ENCODE measurements at places on chromosomes 7 and 10.

DNA sequence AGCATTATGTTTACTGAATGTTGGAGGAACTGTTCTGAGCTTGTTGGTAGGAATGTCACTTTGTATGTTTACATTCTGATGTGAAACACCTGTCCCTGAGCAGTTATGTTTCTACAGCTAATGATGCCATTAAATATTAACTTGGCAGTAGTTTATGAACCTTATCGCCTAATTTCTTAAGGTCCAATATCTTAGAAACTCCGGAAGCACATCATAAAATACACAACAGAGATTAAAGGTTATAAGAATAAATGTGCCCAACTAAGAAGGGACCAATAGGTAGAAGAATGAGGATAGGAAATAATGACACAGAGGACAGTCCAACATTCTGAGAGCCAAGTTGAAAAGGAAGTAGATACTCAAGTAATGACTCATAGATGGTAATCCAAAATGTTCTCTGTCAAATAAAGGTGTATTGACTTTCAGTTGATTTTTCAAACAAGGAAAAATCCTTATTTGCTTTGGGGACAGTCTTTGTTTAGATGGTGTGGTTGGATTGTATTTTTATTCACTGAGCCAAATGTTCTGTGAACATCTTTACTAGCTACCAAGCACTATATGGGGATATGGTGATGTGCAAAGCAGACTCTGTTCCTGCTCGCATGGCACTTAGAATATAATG is 31.9 kb downstream of the LCOR start:
- DNase-seq: no peak

DNA sequence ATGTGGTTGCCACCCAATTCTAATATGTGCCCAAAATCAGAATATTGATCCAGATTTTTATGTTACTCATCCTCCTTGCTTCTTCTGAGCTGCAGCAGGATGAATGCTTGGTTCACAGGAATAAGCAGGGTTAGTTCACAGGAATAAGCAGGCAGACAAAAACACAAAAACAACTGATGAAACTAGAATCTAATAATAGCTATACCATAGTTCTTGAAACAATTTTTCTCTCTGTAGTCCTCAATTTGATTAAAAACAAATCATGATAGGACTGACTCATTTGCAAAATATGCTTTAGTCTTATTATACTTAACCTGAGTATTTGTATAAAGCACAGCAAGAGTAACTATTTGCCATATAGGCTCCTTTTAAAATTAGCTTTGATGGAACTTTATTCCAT is 24.4 kb upstream of the ARHGAP12 start:
- no peak for DNase-seq

- no peak for DNase-seq
These were observed 21.4 kb upstream of the CPVL start for GRCh38 chr7:29167721-29168120.

DNA sequence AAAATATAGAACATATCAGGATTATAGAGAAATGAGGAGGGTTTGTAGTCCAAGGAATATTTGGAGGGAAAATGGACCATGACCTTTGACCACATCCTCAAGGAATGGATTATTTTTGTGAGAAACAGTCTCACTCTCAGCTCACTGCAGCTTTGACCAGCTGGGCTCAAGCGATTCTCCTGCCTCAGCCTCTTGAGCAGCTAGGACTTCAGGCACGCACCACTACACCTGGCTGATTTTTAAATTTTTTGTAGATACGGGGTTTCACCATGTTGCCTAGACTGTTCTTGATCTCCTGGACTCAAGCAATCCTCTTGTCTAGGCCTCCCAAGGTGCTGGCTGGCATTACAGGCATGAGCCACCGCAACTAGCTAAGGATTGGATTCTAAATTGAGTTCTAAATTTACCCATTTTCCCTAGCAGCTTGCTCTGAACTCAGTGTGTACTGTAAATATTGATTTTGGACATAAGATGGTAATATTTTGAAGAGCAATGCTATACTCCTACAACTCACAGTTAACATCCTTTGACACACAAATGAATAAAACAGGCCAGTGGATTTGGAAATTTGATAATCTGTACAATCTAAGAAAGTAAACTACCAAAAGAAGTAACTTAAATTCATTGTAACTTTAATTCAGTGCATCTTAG is 73.8 kb downstream of the TET1 start:
- DNase-seq: no peak

GRCh38 chr10:850093-850492 is 81.4 kb downstream of the LARP4B start:
- DNase-seq: no peak

GRCh38 chr10:11715815-11716494 is 26.2 kb upstream of the ECHDC3 start:
- DNase-seq: no peak

- DNase-seq: peak; percentile 60
These were observed 19.5 kb downstream of the NRP1 start for GRCh38 chr10:33314811-33315561.

GRCh38 chr10:71725998-71726579 is 6.5 kb upstream of the C10orf105 start:
- no peak for DNase-seq

GRCh38 chr7:93992421-93993110 is 11.6 kb downstream of the BET1 start:
- DNase-seq: no peak

- DNase-seq: no peak
These were observed 339.1 kb downstream of the SEMA3D start for GRCh38 chr7:84847790-84848189.

DNA sequence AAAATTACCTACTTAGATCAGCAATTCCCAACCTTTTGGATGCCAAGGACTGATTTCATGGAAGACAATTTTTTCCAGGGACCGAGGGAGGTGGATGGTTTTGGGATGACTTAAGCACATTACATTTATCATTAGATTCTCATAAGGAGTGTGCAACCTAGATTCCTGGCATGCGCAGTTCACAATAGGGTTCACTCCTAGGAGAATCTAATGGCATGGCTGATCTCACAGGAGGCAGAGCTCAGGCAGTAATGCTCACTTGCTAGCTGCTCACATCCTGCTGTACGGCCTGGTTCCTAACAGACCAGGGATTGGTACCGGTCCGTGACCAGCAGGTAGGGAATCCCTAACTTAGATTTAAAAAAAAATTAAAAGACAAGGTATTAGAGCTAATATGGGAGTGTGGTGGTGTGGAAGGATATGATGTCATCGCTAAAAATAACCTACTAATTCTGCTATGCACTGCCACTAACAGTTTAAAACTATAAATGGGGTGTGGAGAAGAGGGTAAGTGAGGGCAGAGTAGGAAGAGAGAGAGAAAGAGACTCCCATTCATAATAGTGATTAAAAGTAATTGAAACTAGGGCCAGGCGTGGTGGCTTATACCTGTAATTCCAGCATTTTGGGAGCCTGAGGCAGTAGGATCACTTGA is 282.7 kb downstream of the BAMBI start:
- DNase-seq: no peak

DNA sequence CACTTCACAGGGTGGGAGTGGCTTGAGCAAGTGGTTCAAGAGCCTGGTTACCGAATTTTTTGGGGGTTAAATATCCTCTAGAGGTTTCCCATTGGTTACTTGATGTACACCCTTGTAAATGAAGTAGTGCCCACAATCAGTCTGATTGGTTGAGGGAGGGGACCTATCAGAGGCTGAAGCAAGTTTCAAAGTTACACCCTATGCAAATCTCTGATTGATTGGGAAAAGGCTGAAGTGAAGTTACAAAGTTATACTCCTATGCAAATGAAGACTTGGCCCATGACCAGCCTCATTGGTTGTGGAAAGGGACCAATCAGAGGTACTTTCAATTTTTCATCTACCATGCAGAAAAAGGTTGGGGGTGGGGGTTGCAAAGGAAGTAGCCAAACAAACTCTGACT is 34.7 kb downstream of the UBE2D4 start:
- no peak for DNase-seq

DNA sequence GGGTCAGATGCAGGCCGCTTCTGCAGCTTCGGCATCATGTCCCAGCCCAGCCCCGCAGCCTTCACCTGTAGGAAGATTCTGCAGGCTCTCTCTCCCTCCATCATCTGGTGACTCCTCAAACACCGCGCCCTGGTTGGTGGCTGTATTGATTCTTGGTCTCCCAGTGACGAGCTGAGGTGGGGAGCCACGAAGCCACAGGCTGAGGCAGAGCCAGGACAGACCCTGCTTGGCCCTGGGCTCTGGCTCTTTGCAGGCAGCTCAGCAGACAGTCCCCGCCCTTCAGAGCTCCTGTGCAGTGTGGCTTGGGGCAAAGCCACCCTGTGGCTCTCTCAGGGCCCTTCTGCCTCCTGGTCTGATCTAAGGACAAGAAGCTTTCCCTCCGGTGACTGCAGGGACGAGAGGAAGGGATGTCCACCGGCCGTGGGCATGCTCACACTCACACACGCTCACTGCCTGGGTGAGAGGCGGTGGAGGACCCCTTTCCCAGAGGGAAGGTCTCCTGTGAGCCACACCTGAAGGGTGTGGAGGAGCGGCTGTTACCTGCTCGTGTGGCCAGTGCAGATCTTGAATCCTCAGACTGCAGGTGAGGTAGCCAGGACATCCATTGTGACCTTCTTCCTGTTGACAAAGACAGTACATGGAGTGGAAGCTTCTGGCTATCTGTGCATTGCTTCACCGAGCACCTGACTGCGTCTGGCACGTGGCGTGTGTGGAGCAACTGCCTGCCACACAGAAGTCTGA is 79.6 kb downstream of the INPP5A start:
- DNase-seq: no peak

GRCh38 chr10:54550016-54550415 is 251.0 kb downstream of the PCDH15 start:
- DNase-seq: no peak

- DNase-seq: no peak
These were observed 21.1 kb upstream of the CFAP46 start for GRCh38 chr10:132963430-132963960.

DNA sequence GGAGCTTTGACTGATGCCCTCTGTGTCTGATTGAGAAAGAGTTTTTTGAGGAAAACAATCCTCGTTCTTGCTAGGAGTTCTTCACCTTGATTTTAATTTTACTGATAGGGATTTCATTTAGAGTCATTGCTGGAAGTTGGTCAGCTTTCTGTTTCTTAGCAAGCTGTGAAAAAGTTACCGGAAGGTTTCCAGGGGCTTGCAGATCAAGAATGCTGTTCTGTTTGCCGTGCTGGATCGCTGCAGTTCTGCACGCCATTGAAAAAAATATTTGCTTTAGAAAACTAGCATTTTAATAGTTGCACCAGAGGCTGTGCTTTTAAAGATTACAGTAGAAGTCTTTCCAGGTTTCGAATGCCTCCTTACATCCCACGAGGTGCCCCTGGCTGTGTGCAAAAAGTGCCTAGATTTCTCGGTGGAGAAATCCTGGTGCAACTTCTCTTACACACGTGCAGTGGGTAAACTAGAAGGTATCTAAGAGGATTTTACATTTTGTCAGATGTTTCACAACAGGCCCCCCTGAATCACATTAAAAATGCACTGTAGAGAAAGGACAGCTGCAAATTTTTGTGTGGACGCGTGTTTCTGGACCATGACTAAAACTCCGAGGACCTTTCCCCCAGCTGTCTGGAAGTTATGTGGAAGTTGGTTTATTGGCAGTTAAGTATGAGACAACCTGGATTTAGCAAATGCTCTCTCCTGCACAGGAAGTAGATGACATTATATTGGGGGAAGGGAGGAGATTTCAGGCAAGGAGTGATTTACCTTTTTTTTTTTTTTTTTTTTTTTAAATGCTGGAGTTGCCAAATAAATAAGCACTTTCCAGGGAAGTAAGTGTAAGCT is 5.8 kb downstream of the TCF7L2 start:
- no peak for DNase-seq

- DNase-seq: no peak
These were observed 21.8 kb downstream of the SLIT1 start for GRCh38 chr10:97163781-97164501.

DNA sequence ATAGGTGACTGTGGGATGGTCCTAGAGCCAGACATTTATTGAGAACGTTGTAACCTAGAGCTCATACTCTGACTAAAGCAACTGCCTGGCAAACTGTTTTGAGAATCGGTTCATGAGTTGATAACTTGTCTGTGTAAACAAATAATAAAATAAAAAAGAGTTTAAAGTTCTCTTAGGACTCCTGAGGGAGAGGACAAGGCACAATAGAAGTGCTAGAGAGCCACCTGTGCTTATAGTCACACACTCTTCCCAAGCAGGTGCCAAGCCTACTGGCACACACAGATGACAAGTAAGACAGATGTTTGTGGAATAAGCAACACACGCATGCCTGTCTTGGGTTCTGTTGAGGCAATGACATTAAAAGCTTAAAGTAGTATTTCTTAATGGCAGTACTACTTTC is 7.9 kb downstream of the EDRF1 start:
- no peak for DNase-seq

- DNase-seq: no peak
These were observed 11.8 kb upstream of the DDIT4 start for GRCh38 chr10:72261784-72262404.

- peak; percentile 7 for DNase-seq
These were observed 985.1 kb upstream of the LRRN3 start for GRCh38 chr7:110105840-110106239.

- DNase-seq: no peak
These were observed 23.6 kb downstream of the SKIDA1 start for GRCh38 chr10:21501731-21502347.

DNA sequence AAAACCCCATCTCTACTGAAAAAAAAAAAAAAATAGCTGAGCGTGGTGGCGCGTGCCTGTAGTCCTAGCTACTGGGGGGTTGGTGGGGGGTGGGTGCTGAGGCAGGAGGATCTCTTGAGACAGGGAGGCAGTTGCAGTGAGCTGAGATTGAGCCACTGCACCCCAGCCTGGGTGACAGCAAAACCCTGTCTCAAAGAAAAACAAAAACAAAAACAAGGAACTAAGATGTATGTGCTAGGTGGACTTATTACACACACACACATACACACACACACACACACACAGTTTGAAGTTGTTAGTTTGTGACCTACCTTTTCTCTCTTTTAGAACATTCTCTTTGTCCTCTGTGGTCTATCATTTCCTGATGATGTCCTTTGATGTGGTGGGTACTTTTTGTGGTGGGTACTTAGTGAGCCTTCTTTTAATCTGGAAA is 53.5 kb downstream of the EXOC6 start:
- no peak for DNase-seq

DNA sequence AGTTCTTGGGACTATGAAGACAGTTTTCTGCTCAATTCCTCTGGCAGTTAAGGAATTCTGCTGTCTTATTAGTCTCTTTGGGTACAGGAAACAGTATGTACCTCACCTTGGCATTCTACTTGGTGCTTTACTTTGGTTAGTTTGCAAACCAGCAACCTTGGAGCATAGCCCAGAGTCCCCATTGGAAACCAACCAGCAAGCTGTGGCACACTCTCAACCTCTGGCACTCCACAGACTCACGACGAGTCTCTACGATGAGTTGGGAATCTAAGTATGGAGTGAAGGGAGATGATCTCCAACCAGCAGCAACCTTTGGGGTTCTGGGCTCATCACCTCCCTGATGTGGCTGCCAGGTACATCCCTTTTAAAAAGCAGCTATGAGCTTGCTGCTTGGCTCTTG is 43.8 kb downstream of the TPK1 start:
- DNase-seq: no peak

Data from NCI-H1105 (cell line).